ENCODE measurements at places on chromosomes 1 and 21.

- no peak for DNase-seq
Observed at GRCh38 chr1:184188037-184188436, 136.5 kb downstream of the TSEN15 start.

GRCh38 chr1:14924455-14925331 is 228.9 kb upstream of the TMEM51 start:
- DNase-seq = no peak

DNA sequence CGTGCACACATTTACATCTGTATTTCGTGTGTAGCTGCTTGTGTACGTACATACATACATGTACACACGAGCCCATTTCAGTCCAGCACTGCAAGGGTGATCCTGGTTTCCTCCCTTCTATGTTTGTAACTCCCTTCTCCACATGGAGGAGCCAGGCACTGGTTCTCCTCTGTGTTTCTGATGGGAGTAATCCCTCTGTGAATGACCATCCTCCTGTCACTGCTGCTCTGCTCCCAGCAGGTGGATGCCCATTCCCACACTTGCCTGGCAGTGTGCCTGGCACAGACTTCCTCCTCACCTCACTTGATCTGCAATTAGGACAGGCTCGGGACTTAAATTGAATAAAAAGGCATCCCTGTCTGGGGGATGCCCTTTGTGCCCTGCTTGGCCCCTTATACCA is 37.1 kb downstream of the TRAPPC10 start:
- DNase-seq = no peak

- DNase-seq = no peak
Observed at GRCh38 chr1:198763298-198763714, 124.5 kb downstream of the PTPRC start.

DNA sequence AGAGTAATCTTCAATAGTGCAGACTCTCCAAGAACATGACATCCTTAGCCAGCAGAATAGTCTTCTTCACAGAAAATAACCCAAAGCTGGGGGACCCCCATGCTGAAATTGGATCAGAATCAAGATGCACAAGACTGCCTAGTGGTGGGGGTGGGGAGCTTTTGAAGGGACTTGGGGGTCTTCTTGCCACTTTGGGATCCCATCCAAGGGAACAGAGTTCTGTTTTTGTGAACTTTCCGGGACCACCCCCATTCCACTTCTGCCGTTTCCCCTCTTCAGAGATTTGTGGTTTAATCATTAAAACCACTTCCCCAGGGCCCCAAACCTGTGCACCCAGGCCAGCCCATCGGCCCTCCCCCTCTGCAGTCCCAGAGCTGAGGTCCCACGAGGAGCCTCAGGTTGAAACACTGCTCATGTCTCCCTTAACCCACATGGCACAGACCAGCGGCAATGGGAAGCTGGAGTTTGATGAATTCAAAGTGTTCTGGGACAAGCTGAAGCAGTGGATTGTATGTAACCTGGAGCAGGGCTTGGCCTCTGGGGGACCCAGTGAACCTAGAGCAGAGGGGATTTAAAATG is 44.9 kb downstream of the CAPN9 start:
- DNase-seq = no peak

DNA sequence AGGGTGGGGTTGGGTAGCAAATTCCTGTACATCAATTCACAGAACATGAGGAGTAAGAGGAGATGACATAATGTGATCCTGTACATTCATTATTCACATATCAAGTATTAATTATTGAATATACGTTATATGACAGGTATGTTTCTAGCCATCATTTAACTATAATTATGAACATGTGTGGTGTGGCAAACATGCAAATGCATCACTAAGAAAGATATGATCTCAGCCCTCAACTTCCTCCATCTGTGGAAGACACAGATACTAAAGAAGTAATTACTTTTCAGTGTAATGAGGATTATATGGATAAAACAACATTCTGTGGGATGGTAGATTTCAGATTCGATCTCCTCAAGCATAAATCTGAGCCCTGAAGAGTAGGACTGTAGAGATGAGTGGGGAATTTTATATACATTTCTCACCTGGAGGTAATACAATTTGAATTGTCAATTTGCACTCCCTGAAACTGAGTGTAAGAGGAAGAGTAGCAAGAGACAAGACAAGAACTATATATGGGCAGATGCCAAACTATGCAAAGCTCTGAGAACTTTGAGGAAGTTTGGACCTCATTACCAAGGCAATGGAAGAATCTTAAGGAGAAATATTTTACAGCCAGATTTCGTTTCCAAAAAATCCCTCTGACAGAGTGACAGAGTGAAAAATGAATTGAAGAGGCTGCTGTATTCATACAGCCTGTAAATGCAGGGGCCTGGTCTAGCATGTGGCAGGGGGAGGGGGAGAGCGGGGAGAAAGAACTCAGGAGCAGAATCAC is 275.5 kb downstream of the TPR start:
- no peak for DNase-seq

DNA sequence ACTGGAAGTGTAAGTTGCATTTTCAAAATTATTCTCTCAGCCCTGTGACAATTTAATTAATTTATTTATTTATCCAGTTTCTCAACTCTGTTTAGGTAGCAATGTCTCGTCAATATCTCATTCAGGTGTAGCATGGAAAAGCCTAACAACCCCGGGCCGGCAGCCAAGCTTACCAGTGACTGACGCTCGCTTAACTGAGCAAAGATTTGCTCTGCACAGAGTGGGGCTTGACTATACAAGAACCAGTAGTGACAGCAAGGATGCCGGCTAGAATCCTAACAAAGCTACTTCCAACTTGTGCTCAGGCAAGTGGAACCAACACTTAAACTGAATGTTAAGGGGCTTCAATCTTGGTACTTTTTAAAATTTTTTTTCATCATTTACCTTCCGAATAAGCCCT is 80.9 kb upstream of the ESRRG start:
- DNase-seq = no peak

DNA sequence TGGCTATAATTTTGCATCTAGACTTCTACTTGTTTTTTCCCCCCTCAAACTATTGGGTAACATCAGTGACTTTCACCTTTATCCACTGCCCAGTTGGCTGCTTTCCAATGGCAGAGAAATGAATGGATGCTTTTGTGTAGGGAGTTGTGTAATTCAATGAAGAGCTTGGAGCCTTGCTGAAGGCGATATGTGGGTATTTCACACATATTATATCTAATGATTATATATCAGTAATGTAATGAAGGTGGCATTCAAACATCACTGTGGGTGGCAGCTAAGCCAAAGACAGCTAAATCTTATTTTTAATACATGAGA is 81.2 kb downstream of the TGFB2 start:
- no peak for DNase-seq

DNA sequence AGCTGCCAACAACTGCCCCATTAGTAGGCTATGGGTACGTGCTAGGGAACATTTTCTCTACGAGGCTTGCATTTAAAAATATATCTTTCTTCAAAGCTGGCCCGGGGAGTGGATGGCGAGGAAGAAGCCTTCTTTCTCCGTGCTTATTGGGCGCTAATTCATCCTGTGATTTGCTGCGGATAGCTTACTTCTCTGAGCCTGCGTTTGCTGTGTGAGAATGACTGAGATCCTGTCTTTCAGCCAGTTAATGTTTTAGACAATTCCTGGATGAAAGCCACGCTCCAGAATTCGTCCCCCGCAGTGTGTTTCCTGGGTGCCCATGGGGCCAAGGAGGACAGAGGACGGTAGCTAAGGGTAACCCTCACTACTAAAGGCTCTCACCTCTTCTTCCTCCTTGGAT is 57.8 kb upstream of the TARBP1 start:
- DNase-seq = no peak

GRCh38 chr1:81358151-81358550 is 442.6 kb upstream of the ADGRL2 start:
- no peak for DNase-seq

- no peak for DNase-seq
Observed at GRCh38 chr1:109901141-109901523, 9.5 kb upstream of the CSF1 start.

DNA sequence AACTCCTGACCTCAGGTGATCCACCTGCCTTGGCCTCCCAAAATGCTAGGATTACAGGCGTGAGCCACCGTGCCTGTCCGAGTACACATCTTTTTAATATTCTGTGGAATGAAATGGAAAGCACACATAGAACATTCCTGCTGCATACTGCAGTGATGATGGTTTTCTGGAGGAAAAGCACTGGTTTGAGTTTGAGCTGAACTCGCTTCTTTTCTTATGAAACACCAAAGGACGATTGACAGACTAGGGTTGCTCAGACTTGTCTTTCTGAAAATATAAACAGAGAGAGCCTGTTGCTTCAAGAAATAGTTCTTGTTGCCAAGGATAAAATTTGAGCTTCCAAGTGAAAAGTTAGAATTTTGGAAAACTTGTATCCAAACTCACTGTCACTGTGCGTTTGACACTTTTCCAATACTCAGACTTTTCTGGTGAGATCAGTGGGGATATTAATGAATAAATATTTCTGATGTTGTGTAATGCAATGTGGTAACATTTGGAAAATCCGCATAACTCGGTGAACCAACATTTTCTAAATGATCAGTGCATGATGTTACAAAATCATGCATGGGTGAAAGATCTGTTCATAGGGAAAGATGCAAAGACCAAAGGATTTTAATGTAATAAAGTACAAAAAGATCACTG is 15.0 kb upstream of the ERMAP start:
- no peak for DNase-seq

- DNase-seq = no peak
Observed at GRCh38 chr1:64584479-64584878, 114.5 kb downstream of the CACHD1 start.

GRCh38 chr1:37721565-37721964 is 29.2 kb downstream of the CDCA8 start:
- DNase-seq = no peak

GRCh38 chr21:15275615-15276235 is 210.9 kb upstream of the NRIP1 start:
- DNase-seq = no peak

DNA sequence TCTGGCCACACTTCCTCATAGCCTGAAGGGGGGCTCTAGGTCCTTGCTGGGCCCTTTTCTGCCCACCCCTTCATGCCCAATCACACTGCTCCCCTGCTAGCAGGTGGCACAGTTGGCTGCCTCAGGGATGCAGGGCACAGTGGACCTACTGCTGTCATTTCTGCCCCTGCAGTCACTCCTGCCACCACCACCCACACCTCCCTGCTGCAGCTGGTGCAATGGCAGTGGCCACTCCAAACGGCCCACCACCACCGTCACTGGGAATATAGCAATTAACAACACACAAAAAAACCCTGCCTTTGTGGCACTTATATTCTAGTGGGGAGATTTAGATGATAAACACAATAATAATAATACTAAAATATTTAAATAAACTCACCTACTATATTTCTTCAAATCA is 162.4 kb upstream of the DUSP10 start:
- DNase-seq = no peak

DNA sequence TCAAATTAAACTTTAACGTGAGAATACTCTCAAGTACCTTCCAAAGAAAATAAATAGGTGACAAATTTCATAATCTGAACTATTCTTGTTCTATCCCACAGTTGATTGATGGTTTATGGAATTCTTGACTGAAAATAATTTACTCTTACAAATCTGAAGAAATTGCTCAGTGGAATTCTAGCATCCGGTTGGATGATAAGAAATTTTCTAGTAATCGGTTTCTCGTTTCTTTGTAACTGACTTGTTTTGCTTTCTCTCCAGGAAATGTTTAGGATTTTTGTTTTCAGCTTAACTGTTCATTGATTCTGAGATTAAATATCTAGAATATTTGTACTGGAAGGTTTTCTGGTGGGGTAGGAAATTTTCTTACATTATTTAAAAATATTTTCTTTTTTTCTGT is 558.9 kb upstream of the ADAMTS5 start:
- no peak for DNase-seq

DNA sequence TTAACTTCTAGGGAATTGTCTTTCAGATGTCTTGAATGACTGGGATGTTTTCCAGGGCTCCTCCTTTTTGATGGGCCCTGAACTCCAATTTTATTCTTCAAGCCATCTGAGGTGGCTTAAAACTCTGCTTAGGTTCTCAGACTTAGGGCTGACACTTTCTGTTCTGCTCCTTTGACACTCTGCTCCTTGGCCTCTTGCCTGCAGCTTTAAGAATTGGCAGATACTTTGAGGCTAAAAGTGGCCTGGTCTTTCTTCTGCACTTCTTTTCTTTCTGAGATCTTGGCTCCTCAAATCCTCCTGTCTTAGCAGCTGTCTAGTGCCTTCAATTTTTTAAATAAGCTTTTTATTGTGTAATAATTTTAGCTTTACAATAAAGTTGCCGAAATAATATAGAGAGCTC is 294.6 kb downstream of the RPS6KC1 start:
- no peak for DNase-seq

DNA sequence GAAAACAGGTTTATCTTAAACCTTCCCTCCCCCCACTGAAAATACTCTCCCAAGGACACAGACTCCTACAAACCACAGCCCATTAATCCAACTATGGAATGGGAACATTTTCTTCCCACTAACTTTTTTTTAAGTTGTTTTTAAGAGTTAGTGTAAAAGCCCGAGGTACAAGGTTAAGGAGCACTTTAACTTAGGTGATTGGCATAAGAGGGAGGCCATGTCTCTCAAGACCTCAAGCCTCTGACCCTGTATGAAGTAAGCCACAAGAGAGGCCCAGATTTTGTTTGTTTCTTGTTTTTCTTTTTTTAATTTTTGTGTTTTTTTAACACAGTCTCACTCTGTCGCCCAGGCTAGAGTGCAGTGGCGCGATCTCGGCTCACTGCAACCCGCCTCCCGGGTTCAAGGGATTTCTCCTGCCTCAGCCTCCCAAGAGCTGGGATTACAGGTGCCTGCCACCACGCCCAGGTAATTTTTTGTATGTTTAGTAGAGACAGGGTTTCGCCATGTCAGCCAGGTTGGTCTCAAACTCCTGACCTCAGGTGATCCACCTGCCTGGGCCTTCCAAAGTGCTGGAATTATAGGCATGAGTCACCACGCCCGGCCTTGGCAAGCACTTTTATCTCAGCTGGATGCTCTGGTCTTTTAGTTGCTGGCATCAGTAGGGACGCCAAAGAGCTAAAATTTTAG is 14.4 kb downstream of the ARMH1 start:
- no peak for DNase-seq

DNA sequence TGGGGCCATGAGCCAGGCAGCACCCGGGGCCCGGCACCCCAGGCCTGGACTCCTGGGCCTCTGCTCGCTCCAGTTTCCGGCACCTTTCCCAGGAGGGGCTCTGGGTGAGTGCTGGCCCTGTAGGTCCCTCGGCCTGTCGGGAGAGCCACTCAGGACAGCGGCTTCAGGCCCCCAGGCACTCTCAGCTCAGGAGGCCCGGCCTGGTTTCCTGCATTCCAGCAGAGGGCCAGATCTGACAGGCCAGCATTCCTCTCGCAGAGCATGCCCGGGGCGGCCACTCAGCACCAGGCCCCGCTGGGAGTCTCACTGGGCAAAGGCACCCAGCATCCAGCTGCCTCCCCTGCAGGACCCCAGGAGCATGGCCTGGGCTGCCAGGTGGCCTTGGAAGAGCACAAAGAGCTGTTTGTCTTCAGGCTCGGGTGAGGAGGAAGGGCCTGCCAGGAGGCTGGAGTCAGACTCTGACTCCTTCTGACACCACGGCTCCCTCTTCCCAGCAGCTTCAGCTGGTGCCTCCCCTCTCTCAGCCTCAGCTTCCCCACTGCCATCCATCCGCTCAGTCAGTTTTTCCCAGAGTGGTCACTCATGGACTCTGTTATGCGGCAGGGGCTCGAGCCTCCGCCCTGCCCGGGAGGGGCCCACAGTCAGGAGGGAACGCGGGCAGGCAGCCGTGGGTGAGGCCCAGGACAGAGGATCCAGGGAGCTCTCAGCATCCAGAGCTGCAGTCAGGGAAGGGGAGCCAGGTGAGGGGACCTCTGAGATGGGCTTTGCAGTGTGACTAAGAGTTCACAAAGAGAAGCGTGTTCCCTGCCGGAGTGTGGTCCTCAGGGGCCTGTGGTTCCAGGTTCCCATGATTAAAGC is 51.7 kb downstream of the WNT9A start:
- DNase-seq = no peak

- DNase-seq = no peak
Observed at GRCh38 chr21:27362249-27362648, 395.4 kb upstream of the ADAMTS5 start.

All from CD4-positive, alpha-beta T cell treated with Interferon alpha-2 for 1 hour (primary cell).